ENCODE measurements at places on chromosomes 2 and 18. TPM values are rescaled to one million over a fixed set of nuclear protein-coding genes. Genes with fewer than 3 reads are reported as not detected.

DNA sequence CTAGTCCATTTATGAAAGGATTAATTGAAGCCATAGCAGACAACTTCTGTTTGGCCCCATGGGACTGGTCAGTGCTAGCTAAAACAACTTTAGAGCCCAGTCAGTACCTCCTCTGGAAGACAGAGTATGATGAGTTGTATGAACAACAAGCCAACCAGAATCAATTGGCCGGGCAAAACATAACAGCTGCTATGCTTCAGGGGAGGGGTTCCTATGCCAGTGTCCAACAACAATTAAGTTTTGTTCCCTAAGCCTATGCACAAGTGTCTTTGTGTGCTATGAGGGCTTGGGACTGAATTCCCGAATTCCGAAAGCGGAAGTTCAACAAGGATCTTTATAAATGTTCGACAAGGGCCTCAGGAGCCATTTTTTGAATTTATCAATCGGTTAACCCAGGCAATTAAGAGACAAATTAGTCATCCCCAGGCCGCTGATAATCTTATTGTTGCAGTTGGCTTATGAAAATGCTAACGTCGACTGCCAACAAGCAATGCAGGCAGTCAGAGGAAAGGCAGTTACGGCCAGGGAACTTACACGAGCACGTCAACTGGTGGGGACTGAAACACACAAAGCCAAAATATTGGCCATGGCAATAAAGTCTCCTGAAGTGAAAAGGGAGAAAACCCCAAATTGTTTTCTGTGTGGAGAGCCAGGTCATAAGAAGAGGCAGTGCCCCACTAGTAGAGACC lies 57.9 kb downstream of the ZNF638 start:
- peak; percentile 38 for DNase-seq

DNA sequence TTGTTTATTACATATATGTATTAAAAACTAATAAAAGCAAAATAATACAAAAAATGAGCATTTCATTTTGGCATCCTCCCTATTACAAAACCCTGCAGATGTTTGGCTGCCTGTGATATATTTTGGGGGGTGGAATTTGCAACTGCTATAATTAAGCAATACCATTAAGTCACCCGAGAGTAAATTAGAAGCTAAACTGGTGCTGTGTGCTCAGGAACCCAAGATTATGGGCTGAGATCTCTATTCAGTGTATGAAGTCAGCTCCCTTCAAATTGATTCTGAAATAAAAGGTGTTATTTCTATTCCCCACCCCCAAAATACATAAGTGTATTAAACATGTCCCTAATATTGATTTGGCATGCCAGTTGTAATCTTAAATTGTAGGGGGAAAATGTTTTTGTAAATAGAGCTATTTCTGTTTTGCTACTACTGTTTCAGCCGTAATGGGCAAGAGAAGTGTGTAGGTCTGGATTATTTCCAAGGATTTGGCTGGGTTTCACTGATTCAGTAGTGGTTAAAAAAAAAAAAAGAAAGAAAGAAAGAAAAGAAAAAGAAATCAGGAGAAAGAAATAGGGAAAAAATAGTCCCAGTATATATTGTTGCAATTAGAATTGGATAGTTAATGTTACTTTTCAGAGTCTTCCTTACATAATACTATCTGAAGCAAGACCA lies 110.9 kb downstream of the SS18 start:
- no peak for DNase-seq

GRCh38 chr18:60047556-60047955 lies 147.8 kb downstream of the PMAIP1 start:
- no peak for DNase-seq

Gene NAT8
- not detected for total RNA-seq

GRCh38 chr2:44615950-44616518 lies 254.3 kb downstream of the CAMKMT start:
- DNase-seq, result no peak

GRCh38 chr2:216583606-216584005 lies 49.6 kb upstream of the IGFBP2 start:
- DNase-seq, result peak; percentile 33

Gene UGT1A5
- not detected for total RNA-seq

GRCh38 chr2:191692502-191693115 lies 14.7 kb downstream of the NABP1 start:
- DNase-seq, result no peak

DNA sequence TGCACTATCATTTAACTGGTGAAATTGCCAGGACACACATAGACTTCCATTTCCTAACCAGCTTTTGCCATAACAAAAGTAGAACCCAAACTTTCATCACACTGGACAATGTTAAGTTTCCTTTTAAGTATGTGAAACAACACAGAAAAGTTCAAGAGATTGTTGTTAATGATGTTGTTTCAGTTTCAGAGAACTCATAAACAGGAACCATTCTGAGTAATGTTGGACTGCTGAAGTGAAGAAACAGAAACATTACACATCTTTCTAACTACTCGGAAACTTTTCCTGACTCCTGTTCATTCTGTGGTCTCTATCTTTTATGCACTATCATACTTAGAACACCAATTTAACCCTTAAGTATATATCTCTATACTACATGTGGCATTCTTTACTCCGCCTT lies 179.2 kb downstream of the RIT2 start:
- no peak for DNase-seq

GRCh38 chr2:74587664-74588277 lies 33.3 kb downstream of the DOK1 start:
- peak; percentile 84 for DNase-seq

GRCh38 chr2:27074738-27075565 lies 3.5 kb upstream of the EMILIN1 start:
- peak; percentile 36 for DNase-seq

Gene IL1RL1
- total RNA-seq, result not detected

- DNase-seq, result no peak
These were observed 170.4 kb downstream of the ZFP36L2 start for GRCh38 chr2:43055985-43056384.

GRCh38 chr2:232577841-232578240 lies 27.4 kb downstream of the EIF4E2 start:
- DNase-seq, result peak; percentile 62

Gene YES1
- total RNA-seq, result 124 TPM

Gene IL1B
- not detected for total RNA-seq

Gene CCBE1
- total RNA-seq, result 8.6 TPM

- no peak for DNase-seq
These were observed 78.5 kb upstream of the ALPP start for GRCh38 chr2:232299927-232300674.

DNA sequence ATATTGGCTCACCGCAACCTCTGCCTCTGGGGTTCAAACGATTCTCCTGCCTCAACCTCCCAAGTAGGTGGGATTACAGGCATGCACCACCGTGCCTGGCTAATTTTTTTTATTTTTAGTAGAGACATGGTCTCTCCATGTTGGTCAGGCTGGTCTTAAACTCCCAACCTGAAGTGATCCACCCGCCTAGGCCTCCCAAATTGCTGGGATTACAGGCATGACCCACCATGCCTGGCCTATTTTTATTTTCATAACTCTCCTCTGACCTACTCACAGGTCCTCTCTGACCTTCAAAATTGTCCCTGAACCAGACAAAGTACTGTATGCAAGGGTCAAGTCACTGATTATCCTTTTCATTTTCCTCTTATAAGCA lies 16.0 kb upstream of the KLHL23 start:
- DNase-seq, result no peak

Gene ASTL
- total RNA-seq, result not detected

DNA sequence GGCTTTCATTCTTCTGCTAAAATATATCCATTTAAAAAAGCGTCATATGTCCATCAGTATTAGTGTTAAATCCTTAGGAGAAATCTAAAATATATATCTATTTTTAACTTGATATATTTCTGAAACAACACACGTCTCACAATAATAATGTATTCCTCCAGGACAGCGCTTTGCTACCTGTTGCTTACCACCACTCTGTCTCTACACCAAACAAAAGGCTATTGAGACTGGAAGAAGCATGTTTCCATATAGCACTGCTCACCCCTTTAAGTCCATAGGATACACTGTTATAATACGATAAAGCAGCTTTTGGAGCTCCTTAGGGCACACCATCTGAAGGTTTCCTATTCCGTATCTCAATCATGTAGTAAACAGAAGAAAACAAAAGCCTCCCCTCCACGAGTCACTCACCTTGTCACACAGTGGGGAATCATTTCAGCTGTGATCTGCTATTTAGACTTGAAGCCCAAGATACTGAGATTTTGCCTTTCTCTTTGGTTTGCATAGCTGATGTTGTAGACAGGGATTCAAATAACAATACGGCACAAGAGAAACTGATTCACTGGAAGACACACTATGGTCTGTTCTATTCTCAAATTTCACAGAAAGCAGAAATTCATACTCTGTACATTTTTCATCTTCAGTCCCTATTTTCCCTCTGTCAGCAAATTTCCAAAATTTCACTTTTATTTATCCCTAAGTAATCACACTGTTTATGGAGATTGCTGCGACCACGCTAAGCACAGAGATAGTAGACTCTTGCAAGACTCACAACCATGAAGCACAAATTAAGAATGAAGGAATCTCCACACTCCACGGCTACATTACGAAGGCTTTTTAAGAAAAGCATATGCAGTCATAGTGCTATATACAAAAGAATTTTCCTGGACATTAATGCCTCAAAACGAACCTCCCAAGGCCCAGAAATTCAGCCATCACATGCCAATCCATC lies 187.1 kb downstream of the TCF4 start:
- peak; percentile 36 for DNase-seq

Gene C1GALT1C1L
- total RNA-seq, result not detected

DNA sequence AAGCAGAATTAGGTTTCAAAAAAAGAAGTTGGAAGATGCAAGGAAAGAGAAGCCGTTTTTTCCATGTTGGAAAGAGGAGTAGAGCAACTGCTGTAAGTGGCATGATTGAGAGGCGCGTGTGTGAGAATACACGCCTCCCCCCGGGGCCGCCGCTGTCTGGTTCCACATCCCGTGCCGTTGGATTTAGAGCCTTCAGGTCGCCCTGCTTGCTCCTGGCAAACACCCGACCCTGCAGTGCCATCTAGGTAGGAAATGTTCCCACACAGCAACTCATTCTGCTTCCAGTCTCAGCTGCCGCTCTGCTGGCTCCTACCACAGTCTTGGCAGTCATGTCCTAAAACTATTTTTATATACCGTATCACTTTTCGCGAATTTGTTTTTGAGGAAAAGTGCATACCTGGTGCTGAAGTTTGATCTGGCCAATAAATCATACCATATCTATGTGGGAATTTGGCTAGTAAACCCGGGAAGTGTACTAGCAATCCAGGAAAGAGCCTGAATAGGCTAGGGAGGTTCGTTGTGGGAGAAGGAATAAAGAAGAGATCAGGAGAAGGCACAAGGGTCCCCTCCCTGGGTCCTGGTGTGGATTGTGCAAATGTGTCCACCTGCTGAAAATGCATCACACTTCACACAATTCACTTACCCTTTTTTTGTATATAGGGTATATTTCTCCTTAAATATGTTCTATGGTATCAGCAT lies 372.7 kb downstream of the FBXO15 start:
- DNase-seq, result peak; percentile 1

DNA sequence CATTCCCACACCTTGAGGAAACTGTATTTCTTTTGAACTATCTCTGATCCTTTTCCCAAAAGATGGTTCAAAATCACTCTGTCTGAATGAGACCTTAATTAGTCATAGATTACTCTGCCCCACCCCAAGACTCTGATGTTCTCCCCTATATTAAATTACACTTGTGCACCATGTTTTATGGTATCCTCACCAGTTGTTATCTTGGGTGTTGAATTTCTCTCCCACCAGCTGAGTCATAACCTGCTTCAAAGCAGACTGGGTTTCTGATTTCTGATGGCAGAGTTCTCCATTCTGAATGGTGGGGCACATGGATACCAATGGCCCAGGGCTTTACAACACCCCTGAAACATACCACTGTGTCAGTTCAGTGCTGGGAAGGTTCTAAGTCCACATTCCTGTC lies 15.0 kb downstream of the CDH20 start:
- DNase-seq, result peak; percentile 50

DNA sequence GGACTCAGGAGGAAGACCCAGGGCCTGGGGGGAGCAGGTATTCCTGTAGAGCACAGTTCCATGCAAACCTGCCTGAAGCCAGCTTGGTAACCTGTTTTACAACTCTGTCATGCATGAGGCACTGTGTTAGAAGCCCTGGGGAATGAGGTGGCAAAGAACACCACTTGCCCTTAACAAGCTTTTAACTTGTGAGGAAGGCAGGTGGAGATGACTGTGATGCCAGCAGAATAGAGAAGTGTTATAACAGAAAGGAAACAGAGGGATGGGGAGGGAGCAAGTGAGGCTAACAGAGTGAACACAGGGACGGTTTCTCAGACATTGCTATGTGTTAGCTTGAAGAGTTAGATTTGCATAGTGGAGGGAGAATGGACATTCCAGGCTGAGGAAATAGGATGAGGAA lies 11.5 kb upstream of the IL1A start:
- DNase-seq, result no peak

DNA sequence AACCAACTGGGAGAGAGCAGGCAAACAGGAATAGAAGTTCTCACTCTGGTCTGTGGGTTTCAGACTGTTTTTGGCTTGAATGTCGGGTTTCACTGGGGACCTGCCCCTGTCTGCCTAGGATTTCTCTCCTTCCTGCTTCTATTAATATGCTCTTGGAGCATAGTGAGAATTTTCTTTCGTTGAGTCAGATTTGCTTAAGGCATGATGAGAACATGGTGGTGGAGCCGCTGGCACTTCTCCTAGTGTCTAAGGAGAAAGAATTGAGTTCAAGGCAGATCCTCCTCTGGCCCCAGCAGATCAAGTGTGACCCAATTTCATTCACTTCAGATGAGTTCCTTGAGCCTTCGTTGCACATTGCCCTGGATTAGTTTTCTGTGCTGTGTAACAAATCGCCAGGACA lies 103.9 kb upstream of the HS6ST1 start:
- peak; percentile 19 for DNase-seq

DNA sequence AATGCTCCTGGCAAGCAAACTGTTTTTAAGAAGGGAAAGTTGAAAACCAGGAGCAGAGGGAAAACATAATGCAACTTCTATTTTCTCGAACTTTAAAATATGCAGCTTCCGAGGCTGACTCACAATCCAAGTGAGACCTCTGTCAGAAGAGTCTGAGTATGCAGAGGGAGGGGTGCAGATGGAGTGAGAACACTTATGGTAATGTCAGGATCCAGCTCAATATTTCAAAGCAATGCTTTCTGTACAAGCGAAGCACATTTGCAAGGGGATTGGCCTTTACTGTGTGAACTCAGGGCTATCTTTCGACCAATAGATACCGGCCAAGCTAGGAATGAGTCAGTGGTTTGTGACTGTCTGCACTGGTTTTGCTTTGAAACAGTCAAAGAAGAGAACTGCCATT lies 242.7 kb downstream of the CNTNAP5 start:
- DNase-seq, result no peak

- no peak for DNase-seq
These were observed 54.3 kb upstream of the RMDN2 start for GRCh38 chr2:37870829-37871228.

DNA sequence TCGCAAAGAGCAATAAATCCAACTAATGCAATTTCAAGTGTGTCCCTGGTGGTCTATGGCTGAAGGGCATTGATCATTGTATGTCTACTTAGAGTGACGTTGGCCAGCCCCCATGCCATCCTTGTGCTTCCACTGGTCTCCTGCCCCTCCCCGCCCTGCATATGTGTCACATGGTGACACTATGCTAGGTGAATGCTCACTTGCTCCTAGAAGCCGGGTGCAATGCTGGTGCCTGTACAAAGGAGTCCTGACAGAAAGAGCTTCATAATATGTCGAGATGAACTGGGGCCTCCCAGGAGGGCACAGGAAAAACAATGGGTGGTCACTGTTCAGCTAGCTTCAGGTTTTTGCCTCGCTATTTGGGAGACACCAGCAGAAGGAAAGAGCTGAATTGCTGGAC lies 5.9 kb upstream of the TRABD2A start:
- no peak for DNase-seq

Gene ASAP2
- total RNA-seq, result 23.7 TPM

- no peak for DNase-seq
These were observed 209.6 kb downstream of the HDAC4 start for GRCh38 chr2:239190921-239191885.
